ENCODE measurements at places on chromosomes 4 and X.

DNA sequence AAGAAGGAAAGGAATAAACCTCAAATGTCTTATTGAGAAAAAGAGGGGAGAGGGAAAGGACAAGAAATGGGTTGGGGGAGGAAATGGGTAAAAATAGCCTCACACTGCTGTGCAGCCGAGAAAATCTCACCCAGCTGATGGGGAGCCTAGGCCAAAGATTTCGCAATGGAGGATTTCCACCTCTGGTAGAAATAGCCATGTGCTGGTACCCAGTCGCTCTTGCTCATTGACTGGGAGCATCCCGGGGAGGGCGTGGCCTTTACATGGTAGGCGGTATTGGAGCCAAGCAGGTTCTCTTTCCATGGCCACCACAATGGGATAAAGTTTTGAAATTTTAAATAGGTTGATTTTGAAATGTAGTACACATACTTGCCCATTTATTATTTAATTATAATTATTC is 255.1 kb upstream of the LDB2 start:
- no peak for DNase-seq

DNA sequence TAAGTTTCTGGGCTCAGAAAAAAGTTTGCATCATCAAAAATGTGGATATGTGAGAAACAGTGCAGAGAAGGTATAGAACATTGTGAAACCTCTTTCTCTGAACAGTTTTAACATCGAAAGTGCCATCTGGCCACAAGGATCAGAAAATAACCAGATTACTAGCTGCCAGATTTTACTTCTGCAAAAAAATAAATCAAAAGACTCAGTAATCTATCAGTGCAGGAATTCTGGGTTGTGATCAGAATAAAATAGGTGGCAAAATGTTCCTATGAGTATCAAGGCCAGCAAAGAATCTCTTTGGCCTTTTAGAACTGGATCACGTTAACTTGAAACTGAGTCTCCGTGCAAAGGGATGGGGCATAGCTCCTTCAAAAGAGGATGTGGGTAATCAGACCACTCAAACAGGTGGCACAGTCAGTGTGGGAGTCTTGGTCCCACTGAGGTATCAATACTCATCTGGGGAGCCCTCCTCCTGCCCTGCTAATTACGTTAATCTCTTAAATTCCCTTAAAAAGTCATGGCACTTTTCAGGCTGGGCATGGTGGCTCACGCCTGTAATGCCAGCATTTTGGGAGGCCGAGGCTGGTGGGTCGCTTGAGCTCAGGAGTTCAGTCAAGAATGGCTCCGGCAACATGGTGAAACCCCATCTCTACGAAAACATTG is 26.7 kb upstream of the RBM47 start:
- DNase-seq, result no peak

GRCh38 chr4:147929746-147930145 is 197.9 kb downstream of the ARHGAP10 start:
- no peak for DNase-seq

DNA sequence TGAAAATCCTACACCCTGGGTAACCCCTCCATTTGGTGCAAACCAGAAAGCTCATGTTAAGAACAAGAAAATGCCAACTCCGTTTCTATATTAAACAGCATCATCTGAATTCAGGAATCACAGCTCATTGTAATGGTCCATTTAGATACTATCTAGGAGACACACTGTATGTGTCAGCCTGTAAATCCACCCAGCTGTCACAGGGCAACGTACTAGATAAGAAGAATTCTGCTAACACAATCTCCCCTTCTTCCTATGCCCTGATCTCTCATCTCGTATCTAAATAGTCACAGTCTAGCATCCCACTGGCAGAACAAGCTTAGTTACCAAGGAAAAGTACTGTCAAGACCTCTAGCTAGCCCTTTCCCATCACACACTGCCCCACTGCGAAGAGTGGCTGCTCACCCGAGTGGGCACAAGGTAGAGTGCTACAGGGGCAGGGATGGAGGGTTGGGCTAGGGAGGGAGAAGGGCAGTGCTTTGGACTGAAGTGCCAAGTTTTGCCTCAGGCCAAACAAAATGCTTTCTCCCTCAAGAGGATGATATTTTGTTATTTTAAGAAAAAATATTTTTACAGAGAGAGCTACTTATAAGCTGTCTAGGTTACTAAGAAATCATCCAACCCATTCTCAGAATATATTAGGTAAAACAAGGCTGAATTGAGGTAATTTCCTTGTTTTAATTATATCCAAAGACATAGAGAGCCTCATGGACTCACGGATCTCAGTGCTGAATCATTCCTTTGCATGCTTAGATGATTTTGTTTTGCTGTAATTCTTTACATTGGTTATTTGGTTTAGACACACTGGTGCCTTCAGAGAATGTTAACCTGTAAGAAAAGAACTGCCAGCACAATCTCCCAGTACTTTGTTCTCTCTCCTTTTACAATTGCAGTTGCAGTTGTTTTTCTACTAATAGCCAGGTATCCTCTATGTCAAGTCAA is 196.6 kb downstream of the PRDM5 start:
- DNase-seq, result no peak

Data from activated CD4-positive, alpha-beta T cell treated with anti-CD3 and anti-CD28 coated beads, Interleukin-2, amount 50 U/mL, for 48 hours (primary cell).